Heart right ventricle (tissue), 16 donors: ENCODE measurements at places on chromosomes 13 and 19. TPM values are rescaled to one million over a fixed set of nuclear protein-coding genes. Genes with fewer than 3 reads are reported as not detected.

DNA sequence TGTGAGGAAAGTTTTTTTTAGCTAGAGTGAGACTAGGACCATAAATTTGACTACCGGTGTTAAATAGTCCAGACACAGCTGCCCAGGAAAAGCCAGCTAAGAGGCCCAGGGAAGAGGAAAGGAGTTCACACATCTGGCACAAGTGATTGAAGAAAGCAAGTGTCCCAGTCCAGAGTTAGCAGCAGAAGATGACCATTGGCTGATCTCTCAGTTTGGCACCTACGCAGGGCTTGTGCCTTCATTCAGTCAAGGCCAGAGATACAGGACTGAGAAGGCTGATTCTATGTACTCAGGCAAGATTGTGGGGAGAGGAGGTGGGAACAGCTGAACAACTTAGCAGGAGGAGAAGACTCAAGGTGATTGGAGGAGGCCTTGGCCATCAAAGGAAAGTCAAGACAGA is 575.0 kb upstream of the KLF12 start:
- H3K27ac ChIP-seq, result no peak overlapping the region
- no peaks in the 10 kb centered on the region for H3K36me3 ChIP-seq
- H3K4me3 ChIP-seq, result no peak overlapping the region

DNA sequence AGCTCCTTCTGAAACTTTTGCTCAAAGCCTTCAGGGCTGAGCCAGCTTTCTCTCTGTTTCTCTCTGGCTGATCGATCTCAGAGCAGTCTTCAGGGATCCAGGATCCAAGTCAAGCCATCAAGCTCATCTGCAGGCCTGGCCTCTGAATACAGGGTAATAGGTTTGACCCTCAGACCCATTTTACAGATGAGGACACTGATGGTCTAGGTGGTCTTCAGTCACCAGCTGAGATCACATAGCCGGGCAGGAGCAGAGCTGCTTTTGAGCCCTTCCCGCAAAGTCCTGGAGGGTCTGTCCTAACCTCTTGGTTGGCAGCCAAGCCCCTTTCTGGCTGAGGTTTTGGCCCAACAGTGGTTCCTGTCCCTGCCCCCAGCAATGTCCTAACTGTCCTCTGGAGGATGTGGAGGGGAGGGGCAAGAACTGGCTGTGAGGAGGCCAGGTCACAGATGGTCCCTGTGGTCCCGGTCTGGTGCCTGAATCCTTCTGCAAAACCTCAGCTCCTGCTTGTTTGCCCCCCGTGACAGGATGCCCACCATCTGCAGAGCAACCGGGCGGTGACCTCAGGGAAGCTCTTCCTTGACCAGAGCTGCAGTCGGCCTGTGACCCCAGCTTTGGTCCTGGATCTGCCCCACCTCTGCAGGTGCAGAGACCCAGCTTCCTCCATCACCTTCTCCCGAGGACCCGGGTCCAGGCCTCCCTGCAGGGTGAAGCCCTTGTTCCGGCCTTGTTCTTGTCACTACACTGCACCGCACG is 5.8 kb upstream of the PEAK3 start:
- H3K4me1 ChIP-seq, result peaks cover 19% of the 10 kb centered on the region
- DNase-seq, result no peak

GRCh38 chr13:112940236-112940635 is 28.8 kb upstream of the MCF2L start:
- H3K27me3 ChIP-seq, result no peaks in the 10 kb centered on the region
- H3K36me3 ChIP-seq, result no peaks in the 10 kb centered on the region
- H3K4me3 ChIP-seq, result no peak overlapping the region
- H3K4me1 ChIP-seq, result peaks cover 13% of the 10 kb centered on the region
- no peak overlapping the region for H3K27ac ChIP-seq

DNA sequence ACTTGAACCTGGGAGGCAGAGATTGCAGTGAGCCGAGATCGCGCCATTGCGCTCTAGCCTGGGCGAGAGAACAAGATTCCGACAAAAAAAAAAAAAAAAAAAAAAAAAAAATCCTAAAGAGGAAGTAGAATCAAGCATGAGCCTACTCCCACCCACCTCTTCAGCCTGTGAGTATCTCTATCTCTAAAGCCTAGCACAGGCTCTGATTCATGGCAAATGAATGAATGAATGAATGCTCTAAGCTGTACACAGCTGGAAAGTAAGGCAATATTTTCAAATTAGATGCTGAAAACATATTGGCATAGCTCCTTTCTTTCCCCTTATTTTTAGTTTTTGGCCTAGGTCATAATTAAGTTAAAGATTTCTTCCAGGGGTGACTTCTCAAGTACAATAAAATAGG is 35.7 kb upstream of the FAM216B start:
- no peaks in the 10 kb centered on the region for H3K36me3 ChIP-seq
- no peak overlapping the region for H3K27ac ChIP-seq
- H3K4me3 ChIP-seq, result no peak overlapping the region

CEACAM16 gene
- not detected for total RNA-seq

CCDC8 gene
- 21.3 TPM for total RNA-seq
